ENCODE measurements at places on chromosomes 6 and 20.
A peak's percentile ranks its signal among the peaks of the same experiment; 100 is the strongest.

- no peak for DNase-seq
These were observed 301.8 kb downstream of the TBC1D7 start for GRCh38 chr6:13026557-13026956.

DNA sequence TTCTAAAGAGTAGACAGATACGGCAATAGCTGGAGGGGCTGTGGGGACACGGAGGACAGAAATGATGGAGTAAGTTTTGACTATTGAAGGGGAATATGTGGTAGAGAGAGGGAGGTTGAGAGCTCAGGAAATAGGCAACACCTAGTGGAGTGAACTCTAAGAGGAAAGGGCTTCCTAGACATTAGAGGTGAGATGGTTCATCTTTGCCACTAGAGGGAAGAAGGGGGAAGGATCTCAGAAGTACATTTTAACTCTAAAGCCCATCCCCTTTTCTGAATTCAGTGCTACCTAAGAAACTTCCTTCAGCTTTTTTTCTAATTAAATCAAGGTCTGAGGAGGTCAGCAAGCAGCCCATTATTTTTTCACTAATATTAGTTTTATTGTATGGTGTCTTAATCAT lies 689.4 kb upstream of the MAP3K7 start:
- DNase-seq, result no peak

DNA sequence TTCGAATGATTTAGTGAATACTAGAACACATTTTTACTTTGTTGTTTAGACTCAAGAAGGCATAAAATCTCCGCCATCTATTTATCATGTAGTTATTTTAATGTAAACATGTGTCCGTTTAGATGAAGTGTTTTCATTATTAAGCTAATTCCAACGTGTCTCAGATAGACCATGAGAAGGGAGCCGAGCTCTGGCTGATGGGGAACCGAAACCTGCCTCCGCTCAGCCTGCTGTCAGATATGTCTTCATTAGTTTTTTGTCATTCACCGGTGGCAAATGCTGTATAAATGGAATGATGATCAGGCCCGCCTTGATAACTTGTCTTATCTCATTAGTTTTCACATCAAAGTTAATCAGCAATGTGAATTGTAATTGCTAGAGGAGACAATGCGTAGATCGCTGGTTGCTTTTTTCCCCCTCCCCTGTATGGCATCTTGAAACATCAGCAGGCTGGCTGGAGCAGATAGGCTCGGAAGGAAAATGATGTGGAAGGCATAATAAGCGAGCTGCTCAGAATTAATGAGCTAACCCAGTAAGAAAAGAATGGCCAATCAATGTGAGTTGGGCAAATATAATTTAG lies 136.4 kb downstream of the LINC00237 start:
- DNase-seq, result no peak

DNA sequence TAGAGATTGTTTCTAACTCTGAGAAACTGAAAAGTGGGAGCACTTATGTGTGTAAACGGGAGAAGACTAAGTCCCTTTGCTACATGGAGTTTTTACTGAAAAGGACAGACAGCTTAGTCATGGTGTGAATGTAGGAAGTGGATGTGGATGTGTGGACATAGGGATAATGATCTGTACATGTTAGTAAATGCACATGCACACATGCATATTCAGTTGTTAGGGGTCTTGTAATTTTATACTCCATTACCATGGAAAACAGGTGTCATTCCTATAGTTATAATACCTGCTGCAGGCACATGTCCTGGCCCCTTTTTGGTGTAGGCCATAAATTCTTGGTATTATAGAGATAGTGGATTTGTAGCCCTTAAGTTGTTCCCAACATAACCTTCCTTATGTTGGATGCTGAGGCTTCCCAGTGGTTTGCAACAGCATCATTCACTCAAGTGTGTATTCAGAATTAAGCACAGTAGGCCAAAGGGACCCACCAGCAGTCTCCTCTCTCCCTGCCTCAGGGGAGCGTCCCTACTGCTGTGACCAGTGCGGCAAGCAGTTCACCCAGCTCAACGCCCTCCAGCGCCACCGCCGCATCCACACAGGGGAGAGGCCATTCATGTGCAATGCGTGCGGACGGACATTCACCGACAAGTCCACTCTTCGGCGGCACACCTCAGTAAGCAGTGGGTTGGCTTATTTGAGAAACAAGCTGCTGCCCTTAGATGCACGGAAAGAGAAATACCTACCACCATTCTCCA lies 7.3 kb downstream of the GZF1 start:
- DNase-seq, result no peak

DNA sequence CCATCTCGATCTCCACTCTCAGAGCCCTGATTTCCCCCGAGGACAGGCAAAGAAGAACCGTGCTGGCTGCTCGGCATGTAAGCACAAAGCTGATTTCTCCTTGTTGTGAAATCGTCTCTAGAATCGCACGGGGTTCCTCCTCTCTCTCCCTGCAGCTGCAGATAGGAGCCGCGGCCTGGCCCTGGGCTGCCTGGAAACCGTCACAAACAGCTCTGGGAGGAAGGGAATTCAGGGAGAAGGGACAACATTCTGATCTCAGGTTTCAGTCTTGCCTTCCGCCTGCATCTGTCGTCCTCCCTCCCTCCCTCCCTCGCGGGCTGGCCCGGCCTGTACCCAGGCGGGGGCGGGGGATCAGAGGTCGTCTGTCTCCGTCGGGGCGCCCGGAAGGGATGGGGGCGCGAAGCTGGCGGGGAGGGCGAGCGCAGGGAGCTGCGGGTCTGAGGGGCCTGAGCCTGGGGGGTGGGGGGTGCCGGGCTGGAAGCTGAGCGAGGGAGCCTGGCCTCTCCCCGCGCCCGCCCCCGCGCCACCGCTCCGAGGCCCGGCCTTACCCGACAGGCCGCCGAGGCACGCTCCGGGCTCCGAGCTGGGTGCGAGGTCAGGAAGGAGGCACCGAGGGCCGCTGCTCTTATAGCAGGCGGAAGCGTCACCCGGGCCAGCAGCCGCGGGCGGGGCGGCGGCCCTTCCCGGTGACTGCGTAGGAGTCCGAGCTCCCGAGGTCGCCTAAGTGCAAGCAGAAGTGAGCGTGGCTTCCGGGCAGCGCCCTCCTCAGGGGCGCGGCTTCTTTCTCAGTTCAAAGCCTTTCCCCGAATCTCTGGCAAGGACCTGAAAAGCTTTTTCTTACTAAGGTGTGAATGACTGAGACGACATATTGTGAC lies at the start of gene SERPINB1:
TSS of gene SERPINB1 (minus strand) at position 600 of the 875 bp plus-strand sequence. CDS start 1,277 bp downstream, outside the sequence.
- DNase-seq, result peak; percentile 94

GRCh38 chr6:29947077-29947980 lies 5.0 kb downstream of the HLA-A start:
- DNase-seq, result no peak

- DNase-seq, result no peak
These were observed 25.5 kb downstream of the AKAP12 start for GRCh38 chr6:151265282-151265681.

DNA sequence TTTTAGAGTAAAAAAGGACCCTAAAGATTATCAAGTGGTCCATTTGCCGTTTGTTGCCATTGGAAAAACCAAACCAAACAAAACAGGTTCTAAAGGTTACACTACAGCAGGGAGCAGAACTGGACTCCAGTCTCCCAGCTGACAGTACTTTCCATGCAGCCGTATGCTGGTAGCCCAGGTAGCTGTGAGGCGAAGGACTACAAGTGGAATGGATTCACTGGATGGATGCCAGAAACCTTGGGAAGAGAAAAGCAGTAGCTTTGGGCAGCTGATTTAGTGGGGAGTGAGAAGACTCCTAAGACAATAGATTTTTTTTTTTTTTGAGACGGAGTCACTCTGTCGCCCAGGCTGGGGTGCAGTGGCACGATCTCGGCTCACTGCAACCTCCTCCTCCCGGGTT lies 88.3 kb downstream of the SASH1 start:
- no peak for DNase-seq

- DNase-seq, result no peak
These were observed 96.6 kb downstream of the AKAP7 start for GRCh38 chr6:131231891-131232290.

- DNase-seq, result no peak
These were observed 42.1 kb downstream of the HLA-DPB1 start for GRCh38 chr6:33117811-33118277.

All from GM23248 (cell line).